ENCODE measurements at places on chromosomes 6 and 20. TPM values are rescaled to one million over a fixed set of nuclear protein-coding genes. Genes with fewer than 3 reads are reported as not detected.

The TGM2 gene
- 383 TPM for total RNA-seq

The SLC24A3 gene
- 2.1 TPM for total RNA-seq

The ARFGEF3 gene
- 1.4 TPM for total RNA-seq

The CLPSL2 gene
- total RNA-seq, result not detected

The TMEM151B gene
- total RNA-seq, result 0.05 TPM

The MLIP gene
- total RNA-seq, result 234 TPM

- no peak for DNase-seq
These were observed 17.8 kb upstream of the FOXC1 start for GRCh38 chr6:1591926-1592325.

GRCh38 chr6:19851241-19852089, 14.3 kb downstream of the ID4 start:
- no peak for DNase-seq

DNA sequence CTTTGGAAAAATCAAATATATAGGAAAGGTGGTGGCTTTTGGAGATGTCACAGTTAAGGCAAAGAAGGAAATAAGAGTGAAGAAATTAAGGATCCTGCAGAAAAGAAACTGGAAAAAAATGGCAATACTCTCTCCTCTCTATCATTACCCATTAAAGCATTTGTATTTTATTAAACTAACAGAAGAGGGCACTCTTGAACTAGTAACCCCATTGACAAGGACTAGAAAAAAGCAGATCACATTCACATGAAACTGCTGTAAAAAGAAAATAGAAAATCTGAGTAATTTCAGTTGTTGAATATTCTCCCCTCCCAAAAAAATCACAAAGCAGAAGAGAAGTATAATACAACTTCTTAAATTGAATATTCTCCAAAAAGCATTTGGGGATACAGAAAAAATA, 104.1 kb upstream of the SLC35B3 start:
- DNase-seq, result no peak

DNA sequence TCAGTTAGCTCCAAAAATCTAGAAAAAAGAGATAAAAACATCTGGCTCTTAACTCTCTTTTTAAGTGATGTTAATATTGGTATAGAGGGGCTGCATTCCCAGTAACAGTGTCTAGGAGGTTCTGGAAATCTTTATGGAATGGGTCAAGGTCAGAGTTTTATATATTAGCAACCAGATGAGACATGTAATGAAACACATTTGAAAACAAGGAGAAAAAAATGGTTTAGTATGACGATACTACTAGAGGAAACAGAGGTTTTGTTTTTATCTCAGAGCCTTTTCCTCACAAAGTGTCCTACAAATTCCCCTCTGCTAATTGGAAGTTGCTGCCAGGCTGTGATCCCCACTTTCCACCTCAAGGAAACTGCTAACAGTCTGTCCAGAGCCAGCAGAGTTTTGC, 100.6 kb upstream of the ISM1 start:
- no peak for DNase-seq

GRCh38 chr20:33163856-33164762, 3.9 kb upstream of the BPIFA2 start:
- DNase-seq, result no peak

GRCh38 chr6:83061190-83061589, 4.5 kb downstream of the UBE3D start:
- DNase-seq, result no peak

All from left cardiac atrium (tissue), 4 donors.